ENCODE measurements at places on chromosomes 16 and 17.
A peak's percentile ranks its signal among the peaks of the same experiment; 100 is the strongest.

- no peak for DNase-seq
These were observed 39.7 kb downstream of the NACA2 start for GRCh38 chr17:61551255-61551742.

DNA sequence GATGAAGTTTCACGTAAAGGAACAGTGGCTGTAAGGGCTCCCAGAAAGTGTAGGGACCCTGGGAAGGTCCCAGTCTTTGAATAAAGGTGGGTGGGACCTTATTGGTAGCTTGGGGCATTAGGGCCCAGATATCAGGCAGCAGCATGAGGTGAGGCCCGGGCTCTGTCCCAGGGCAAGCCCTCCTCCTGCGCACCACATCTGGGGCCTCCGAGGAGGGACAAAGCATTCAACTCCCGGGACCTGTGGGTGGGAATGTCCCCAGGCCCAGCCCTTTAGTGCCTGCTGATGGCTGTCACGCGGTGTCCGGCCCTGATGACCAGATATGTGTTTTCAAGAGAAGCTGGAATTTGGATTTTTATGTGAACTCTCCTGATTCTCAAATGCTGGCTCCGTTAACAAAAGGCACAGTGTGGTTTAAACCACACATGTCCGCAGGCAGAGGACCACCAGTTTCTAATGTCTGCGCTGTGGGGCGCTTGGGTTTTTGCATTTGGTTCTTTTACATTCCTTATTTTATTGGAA lies 30.4 kb downstream of the RAI1 start:
- DNase-seq = no peak

DNA sequence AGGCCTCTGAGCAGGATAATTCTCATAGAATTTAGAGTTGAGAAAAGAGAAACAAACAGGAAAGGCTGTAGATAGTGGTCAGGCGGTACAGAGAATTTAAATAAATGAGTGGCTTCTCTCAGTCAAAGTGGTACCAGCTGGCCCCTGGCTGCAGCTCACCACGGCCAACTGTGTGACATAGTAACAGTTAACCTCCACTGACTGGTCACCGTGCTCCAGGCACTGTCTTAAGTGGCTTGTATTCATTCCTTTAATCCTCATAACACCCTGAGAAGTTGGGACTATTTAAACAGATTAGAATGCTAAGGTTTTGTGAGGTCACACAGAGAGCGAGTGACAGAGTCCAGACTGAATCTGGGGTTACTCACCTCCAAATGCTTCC lies 108.9 kb downstream of the GNAO1 start:
- no peak for DNase-seq

DNA sequence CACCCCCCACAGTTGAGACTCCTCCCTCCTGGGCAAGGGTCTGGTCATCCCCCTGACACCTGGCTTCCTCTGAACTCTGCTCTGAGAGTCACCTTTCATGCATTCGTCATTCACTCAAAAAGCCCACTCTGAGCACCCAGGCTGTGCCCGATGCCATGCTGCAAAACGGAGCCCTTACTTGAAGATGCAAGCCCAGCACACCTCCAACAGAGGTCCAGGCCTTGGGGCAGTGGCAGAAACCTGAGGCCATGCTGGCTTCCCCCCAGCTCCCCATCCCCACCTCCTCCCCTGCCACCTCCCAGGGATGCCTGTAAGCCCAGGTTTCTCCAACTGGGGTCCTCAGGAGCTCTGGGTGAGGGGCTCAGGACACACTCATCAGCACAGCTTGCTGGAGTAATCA lies 67.7 kb upstream of the TNRC6C start:
- no peak for DNase-seq

DNA sequence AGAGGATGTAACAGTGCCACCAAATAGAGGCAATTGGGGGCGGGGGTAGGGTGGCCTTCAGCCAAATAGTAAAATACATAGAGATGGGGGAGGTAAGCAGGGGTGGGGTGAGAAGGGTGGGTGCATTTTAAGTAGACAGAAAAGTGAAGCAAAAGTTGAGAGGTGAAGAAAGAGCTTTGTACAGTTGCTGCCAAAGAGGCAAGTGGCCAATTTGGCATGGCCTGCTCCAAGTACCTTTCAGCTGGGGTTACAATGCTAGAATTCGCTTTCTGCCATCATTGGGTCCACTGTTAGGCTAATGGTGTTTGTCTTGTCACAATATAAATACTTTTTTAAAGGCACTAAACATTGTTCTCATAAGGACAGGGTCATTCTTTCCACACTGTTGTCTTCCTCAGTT lies 5.2 kb upstream of the TMEM97 start:
- no peak for DNase-seq

- DNase-seq = no peak
These were observed 168.1 kb downstream of the ZFHX3 start for GRCh38 chr16:72879846-72880245.

DNA sequence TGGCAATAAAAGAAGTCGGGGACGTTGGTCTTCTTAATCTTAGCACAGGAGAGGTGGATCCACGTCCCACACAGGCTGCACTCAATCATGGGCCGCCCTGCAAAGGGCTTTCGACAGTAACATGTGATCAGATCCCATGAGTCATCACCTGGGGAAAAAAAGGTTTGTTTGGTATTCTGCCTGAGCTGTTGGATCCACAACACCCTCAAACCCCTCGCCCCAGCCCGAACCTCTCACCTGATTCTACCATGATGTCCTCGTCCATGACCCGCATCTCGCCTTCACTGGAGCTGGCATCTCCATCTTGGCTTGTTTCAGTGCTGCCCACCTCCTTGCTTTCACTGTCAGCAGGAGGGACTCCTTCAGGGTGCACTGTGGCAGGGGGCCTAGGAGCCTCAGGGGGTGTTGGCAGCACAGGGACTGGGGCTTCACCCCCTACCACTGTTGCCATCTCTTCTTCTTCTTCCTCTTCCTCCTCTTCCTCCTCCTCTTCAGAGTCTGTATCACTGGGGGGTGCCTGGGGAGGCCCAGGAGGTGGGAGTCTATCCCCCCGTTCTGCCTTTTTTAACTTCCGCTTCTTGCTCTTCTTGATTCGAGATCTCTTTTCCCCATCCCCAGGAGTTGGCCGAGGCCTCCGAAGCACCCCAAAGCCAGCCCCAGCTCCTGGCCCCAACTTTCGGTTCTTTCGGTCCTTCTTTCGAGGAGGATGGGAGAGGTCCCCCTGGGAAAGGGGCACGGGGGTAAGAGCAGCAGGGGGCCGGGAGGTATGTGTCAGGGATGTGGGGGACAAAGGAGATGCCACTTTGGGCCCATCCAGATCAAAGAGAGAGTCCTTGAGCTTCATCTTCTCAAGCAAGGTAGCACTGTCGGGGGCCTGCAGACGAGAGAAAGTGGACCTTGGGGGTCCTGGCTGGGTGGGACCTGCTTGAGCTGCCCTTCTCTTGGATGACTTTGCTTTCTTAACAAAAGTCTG lies 1.7 kb upstream of the DVL2 start:
- no peak for DNase-seq

- no peak for DNase-seq
These were observed 53.1 kb upstream of the CDR2 start for GRCh38 chr16:22427556-22427955.

DNA sequence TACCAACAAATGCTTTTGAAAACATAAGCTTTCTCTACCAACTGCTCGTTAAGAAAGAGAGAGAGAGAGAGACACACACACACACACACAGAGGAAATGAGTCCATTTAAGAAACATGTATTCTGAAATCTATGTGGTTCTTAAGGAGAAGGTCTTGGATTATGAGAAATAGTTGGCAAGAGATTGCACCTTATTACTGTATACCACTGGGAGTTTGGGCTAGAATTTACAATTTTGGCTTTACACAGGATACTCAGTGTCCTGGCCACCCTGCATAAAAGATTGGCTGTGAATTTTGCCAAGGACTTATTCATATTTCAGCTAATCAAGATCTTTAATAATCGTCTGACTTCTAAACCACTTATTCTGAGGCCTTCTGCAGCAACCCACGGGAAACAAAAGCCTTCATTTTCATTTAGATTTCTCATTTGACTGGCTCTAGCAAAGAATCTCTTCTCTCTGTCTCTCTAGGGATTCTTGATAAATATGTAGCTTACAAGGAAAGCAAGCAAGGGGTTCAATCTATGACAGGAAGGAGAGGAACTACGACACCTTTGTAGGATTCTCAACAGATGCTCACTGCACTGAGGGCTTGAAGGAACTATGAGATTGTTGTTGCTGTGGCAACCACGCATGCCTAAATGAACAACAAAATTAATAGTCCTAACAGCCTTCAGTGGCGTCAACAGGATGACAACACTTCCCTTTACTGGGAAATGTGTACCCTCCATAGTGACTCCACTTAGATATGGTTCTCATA lies 75.3 kb upstream of the GNAO1 start:
- no peak for DNase-seq

DNA sequence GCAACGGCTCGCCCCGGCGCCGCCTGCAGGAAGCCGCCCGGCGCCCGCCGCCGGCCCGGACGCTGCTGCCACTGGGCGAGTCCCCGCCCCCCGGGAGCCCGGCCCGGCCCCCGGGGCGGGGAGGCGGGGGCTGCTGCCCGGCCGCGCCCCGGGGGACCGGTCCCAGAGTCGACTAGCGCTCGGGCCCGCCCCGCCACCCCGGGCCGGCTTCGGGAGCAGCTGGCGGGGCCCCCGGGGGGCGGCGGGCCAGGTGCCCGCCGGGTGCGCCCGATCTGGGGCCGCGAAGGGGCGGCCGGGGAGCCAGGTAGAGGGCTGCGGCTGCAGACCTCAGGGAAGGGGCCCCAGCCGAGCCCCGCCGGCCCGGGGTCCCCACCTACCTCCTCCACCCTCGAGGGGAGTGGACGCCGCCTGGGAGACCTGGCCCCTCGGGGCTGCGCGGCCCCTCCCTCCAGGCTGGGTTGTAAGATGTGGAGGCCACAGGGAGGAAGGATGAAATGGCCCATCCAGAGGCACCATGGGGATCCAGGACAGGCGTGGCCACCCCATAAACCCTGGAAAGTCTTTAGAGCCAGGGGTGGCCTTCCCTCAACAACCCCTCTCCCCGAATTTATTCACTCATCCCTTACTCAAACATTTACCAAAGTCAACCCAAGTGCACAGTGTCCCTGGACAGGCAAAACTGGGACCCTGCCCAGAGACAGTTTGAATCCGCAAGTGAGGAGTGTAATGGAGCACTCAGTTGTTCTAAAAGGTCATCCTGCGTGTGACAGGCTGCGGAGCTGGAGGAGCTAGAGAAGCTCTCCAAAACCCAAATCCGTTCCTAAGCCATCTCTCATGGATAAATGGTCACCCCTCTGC lies at the start of gene CDYL2:
Gene CDYL2, minus strand, starts transcription at position 73 of the 858 bp plus-strand sequence. CDS start 425 bp downstream, outside the sequence.
- no peak for DNase-seq

DNA sequence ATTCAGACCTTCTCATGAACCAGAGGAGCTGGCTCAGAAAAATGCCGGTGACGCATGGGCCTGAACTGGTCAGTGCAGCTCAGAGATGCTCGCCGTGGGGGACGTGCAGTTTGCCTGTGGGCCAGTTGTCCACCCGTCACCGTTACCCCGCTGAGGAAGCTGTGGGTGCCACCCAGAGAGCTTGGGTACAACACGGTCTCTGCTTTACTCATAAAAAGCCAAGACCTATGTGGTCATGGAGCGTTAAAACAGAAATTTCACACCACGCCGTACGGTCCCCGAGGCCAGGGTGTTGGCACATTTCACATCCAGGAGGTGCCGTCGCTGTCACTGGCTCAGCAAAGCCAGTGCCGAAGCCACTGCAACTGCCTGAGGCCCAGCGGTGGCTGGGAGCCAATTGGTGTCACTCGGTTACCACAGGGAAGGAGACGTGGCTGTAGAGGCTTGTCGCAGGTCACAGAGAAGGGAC lies 120.9 kb downstream of the METRNL start:
- DNase-seq = peak; percentile 92

All from stimulated activated CD8-positive, alpha-beta memory T cell treated with anti-CD3 and anti-CD28 coated beads, Interleukin-7, amount 100 ng/mL, for 48 hours (primary cell).